Activated CD4-positive, alpha-beta memory T cell treated with anti-CD3 and anti-CD28 coated beads, Interleukin-2, amount 10 ng/mL, durations not matched to agents 7 days and 5 days (primary cell): ENCODE measurements at places on chromosomes 3 and 15. TPM values are rescaled to one million over a fixed set of nuclear protein-coding genes. Genes with fewer than 3 reads are reported as not detected.

The FILIP1L gene
- total RNA-seq = 2.0 TPM

- H3K27me3 ChIP-seq = peaks cover 8% of the 10 kb centered on the region
- H3K36me3 ChIP-seq = no peaks in the 10 kb centered on the region
- H3K27ac ChIP-seq = no peak overlapping the region
- peaks cover 14% of the 10 kb centered on the region for H3K4me1 ChIP-seq
- DNase-seq = no peak
- H3K4me3 ChIP-seq = no peak overlapping the region
Observed at GRCh38 chr15:84975871-84976351, 5.7 kb upstream of the PDE8A start.

- peaks cover 3% of the 10 kb centered on the region for H3K4me1 ChIP-seq
- no peak overlapping the region for H3K4me3 ChIP-seq
- peaks cover 14% of the 10 kb centered on the region for H3K27me3 ChIP-seq
- no peak overlapping the region for H3K27ac ChIP-seq
- no peak for DNase-seq
Observed at GRCh38 chr3:183895774-183896173, 11.1 kb upstream of the PARL start.

DNA sequence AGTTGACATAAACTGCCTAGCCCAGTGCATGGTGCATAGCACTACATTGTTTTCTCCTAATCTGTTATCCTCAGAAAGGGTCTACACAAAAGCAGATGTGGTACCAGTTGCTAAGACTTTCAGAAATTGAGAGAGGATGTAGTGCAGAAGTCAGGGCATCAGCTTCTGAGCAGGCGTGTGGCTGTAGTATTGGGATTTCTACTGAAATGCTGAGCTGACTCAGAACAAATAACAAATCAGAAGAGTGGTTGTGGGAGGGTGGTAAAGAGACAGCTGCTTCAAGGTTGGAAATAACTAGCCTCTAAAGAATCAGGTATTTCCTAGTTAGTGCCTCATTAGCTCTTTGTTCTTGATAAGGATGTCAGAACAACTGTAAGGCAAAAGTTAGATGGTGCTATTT is 161.3 kb downstream of the AKAP13 start:
- no peak overlapping the region for H3K4me3 ChIP-seq
- peaks cover 67% of the 10 kb centered on the region for H3K4me1 ChIP-seq
- DNase-seq = peak; percentile 19
- H3K27ac ChIP-seq = no peak overlapping the region
- H3K36me3 ChIP-seq = peaks cover 29% of the 10 kb centered on the region

The SNX22 gene
- 0.68 TPM for total RNA-seq

- DNase-seq = no peak
- no peak overlapping the region for H3K27ac ChIP-seq
- no peaks in the 10 kb centered on the region for H3K27me3 ChIP-seq
- no peaks in the 10 kb centered on the region for H3K4me1 ChIP-seq
Observed at GRCh38 chr3:191959876-191960413, 499.0 kb downstream of the PYDC2 start.

DNA sequence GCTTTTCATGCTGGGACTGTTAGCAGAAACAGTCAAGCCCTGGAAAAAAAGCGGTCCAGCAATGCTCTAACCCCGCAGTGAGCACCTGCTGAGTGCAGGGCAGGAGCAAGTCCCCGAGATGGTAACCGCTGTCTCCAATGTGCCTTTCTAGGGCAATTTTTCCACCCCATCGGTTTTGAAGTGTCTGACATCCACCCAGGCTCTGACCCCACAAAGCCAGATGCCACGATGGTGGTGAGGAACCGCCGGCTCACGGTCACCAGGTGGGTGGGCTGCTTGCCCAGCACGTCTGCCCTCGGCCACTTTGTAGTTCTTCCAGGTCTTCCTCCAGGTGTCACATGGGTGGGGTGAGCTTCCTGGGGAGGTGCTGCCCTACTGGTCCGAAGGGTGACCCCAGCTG is 3.2 kb upstream of the ITIH3 start:
- H3K27me3 ChIP-seq = no peaks in the 10 kb centered on the region
- H3K27ac ChIP-seq = no peak overlapping the region
- H3K4me1 ChIP-seq = no peaks in the 10 kb centered on the region
- no peak overlapping the region for H3K4me3 ChIP-seq
- DNase-seq = no peak

The CCR1 gene
- total RNA-seq = 20.0 TPM

DNA sequence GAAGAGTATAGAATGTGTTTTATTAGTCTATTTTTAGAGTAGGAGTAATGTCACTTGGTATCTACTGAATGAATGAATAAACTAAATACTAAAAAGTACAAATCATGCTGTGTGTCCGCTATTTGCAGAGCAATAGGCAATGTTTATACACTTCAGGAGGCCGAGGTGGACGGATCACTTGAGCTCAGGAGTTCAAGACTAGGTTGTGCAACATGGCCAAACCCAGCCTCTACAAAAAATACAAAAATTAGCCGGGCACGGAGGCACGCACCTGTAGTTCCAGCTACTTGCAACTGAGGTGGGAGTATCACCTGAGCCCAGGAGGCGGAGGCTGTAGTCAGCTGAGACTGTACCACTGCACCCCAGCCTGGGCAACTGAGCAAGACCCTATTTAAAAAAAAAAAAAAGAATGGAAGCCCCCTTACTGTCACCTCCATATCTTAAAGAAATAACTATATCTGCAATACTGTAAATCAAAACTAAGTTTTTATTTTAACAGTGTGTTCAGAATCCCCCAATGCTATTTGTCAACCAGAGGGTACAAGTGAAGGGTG is 98.4 kb downstream of the DHX30 start:
- no peak overlapping the region for H3K27ac ChIP-seq
- H3K4me3 ChIP-seq = no peak overlapping the region
- peaks cover 13% of the 10 kb centered on the region for H3K36me3 ChIP-seq
- no peaks in the 10 kb centered on the region for H3K4me1 ChIP-seq

DNA sequence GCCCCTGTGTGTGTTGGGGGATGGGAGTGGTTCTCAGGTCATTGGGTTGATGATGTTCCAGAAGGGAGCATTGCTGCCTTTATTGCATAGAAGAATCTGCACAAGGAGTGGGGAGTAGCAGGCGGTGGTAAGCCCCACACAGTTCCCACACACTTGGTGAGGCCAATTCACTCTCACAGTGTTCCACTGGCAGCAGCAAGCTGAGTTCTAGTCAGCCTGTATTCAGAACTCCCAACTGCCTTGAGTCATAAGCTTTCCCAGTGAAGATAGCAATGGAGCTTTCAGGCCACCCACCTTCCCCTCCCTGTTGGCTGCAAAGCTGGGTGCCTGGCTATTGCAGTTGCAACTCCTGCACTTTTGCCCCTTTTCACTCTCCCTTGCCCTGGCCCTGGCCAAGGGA is 181.1 kb upstream of the RBMS3 start:
- H3K27ac ChIP-seq = no peak overlapping the region
- no peaks in the 10 kb centered on the region for H3K27me3 ChIP-seq
- no peaks in the 10 kb centered on the region for H3K36me3 ChIP-seq
